H54 (cell line): ENCODE measurements at places on chromosomes 16 and 17.
A peak's percentile ranks its signal among the peaks of the same experiment; 100 is the strongest.

- no peak for DNase-seq
Observed at GRCh38 chr17:164303-165235, 16.9 kb downstream of the DOC2B start.

DNA sequence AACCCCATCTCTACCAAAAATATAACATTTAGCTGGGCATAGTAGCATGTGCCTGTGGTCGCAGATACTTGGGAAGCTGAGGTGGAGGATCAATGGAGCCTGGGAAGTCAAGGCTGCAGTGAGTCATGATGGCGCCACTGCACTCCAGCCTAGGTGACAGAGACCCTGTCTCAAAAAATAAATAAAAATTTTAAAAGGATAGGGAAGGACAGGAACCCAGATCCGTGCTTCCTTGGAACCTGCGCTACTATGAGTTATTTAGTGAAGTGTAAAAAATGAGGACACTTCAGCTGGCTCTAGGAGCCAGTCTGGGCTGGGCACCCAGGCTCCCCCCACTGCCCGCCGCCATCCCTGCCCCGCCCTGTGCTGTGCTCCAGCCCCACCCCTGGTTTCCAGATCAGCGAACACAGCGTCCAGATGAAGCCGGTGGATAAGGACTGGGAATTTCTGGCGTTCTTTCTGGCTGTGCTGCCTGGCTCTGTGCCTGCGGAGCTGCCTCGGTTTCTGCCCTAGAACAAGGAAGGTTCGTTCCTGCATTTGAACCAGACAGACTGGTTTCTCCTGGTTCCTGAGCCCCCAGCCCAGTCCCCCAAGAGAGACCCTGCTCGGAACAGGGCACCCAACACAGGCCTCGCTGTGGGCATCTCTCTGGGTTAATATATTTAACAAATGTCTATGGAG is 18.5 kb downstream of the PLLP start:
- DNase-seq: no peak

GRCh38 chr16:75105306-75106061 is 11.1 kb downstream of the LDHD start:
- no peak for DNase-seq

DNA sequence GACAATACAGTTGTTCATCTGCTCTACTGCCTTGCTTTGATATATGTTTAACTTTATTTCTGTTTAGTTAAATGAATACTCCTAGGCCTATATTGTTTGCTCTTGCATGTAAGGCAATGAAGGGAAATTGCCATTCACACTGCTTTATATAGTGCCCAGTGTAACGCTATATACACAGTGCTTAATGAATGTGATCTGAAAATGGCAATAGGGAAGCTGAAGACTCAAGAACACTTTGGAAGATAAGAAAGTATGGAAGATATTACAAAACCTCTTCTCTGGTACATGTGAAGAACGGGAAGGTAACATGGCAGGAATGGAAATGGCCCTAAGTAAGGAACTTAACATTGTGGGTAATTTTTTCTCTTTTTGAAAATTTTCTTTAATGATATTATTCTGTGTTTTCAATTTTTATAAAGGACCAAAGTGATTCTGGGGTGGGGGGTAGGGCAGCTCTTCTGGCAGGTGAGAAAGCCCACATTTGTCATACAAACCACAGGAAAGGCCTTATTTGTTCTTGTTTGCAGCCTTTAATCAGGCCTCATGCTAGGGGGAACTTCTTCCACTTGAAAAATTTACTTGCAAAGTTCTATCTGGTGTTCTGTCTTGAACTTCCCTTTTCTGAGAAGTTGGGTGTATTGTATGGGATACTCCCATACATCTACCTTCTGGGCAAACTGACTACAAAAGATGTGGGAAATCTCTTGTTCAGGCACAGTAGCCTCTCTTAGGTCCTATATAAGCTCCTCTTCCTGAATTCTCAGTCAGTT is 100.8 kb upstream of the CORO6 start:
- DNase-seq: no peak

DNA sequence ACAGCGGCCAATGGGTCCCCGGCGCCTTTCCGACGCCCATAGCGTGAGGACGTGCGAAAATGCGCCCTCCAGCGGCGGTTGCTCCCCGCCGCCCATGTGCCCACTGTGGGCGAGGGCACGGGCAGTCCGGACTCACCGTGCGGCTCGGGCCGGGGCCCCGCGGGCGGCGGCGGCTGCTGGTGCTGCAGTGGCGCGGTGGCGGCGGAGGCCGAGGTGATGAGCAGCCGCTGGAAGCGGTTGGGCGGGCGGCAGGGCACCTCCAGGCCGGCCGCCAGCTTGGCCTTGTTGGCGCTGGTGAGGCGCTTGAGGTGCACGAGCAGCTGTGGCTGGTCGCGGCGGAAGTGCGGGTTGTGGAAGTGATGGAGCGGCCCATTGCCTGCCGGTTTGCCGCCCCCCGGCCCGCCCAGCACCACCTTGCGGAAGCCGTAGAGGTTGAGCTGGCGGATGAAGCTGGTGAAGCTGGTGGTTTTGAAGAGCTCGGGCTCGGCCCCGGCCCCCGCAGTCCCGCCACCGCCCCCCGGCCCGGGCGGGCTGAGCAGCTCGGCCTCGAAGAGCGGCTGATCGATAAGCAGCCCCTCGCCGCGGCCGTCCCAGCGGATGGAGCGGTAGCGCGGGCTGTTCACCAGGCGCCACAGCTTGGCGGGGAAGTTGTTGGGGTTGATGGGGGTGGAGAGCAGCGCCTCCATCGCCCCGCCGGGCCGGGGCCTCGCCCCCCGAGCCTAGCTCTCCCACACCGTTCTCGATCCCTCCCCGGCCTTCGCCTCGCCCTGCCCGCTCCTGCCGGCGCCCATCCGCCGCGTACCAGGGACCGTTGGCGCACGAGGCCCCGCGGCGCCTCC is at the start of gene HSF5:
Gene HSF5 (minus strand): TSS at position 820 of the 839 bp plus-strand sequence. CDS start 134 bp downstream, at position 686.
- no peak for DNase-seq

DNA sequence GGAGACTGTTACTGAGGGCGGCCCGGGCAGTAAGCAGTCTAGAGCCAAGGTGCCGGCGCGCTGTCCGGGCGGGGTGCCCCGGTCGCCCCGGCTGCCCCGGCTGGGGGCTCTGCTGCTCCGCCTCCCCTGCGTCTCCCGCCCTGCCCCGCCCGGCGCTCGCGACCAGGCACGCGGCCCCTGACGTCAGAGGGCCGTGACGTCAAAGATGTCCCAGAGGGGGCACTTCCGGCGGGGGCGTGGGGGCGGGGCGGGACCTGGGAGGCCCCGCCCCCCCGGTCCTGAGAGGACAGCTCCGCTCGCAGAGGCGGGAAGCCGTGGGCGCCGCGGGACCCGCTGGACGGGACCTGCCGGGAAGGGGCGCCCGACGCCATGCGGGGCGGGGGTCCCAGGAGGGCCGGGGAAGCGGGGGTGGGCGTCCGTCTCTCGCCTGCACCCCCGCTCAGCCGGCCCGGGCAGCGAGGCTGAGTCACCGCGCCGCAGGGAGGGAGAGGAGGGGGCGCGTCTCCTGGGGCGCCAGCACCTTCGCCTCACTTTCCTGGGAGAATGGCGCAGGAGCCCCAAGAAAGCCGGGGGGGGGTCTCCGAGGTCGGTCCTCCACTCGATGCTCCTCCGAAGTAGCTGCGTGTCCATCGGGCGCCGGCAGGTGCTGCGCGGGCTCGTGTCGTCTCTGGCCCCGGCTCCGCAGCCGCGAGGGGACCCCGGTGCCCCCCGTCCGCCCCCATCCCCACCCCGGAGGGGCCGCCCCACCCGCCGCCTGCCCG is 4.4 kb upstream of the HIC1 start:
- DNase-seq: no peak

DNA sequence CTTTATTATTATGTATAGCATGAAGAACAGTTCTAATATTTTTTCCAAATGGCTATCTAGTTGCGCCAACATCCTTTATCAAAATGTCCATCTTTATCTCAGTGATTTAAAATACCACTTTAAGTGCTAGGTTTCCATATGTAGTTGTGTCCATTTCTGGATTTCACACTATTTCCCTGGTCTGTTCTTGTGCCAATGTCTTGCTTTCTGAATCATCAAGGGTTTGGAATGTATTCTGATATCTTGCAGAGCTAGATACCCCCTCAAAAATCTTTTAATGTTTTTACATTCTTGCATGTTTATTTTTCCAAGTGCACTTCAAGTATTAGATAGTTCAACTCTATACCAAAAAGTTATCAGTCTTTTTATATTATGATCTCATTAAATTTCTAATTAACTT is 14.3 kb downstream of the MBTD1 start:
- no peak for DNase-seq

DNA sequence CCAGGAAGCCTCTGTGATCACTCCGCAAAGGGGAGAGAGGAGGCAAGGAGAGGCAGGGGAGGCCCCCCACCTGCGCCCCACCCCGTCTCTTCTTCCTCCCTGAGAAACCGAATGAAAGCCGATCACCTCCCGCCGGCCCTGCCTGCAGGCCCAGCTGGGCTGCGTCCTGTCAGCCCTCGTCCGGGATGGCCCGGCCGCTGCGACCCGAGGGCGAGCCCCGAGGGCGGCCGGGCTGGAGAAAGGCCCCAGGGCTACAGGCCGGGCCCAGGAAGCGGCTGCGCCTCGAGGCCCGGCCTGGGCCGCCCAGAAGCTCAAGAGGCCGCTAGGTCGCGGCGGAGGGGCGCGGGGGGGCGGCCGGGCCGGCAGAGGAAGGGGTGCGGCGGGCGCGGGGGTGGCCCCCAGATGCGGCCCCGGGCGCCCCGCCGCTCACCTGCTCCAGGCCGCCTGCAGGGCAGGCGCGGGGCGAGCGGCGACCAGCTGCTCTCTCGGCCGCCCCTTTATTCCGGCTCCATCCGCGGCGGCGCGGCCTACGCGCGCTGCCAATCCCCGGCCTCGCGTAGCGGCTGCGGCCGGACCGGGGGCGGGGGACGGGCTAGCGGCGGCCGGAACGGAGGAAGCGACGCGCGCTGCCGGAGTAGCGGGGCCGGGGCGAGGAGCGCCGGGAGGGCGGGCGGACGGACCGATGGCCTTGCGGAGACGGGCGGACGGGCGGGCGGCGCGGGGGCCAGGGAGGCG is at the start of gene ZNF319:
Gene ZNF319 (minus strand): TSS at position 702 of the 735 bp plus-strand sequence. CDS start 2,407 bp downstream, outside the sequence.
- DNase-seq: peak; percentile 37

- no peak for DNase-seq
Observed at GRCh38 chr16:67357561-67357960, 30.9 kb downstream of the LRRC36 start.

- no peak for DNase-seq
Observed at GRCh38 chr17:10624969-10625368, 32.1 kb downstream of the MYH3 start.

GRCh38 chr17:43316522-43317142 is 82.2 kb upstream of the ARL4D start:
- no peak for DNase-seq

- DNase-seq: no peak
Observed at GRCh38 chr17:79202480-79202879, 127.9 kb downstream of the ENGASE start.

- DNase-seq: no peak
Observed at GRCh38 chr17:9645851-9646545, 681 bp downstream of the USP43 start.

DNA sequence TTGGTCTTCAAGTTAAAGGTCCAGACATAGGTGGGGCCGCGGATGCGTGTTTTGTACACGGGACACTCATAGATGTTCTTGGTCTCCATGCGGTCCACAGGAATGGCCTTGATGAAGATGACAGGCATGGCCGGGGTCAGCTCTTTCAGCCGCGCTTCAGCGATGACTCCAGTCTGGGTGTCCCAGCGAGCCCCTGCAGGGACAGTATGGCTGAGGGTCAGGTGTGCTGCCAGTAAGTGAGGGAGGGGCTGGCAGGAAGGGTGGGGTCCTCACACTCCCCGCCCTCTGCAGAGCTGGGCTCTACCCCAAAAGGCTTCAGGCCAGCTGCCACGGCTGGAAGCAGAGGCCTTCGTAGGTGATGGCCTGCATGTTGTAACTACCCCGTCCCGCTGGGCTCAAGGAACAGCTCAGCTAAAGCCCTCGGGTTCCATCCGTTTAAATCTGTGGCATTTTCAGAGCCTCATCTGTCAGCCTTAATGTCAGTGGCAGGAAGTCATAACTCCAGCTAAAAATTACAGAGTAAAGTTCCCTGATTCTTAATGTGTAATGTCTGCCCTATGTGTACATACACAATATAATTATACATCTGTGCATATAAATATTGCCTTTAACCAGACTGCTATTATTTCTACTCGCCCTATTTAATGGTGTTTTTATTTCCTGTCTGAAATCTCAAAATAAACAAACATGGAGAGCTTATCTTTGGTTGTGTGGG is 45.7 kb downstream of the PGS1 start:
- DNase-seq: no peak

GRCh38 chr16:63776034-63776433 is 1345.8 kb downstream of the CDH11 start:
- DNase-seq: no peak

GRCh38 chr16:74465851-74466685 is 44.8 kb upstream of the CLEC18B start:
- DNase-seq: no peak

- DNase-seq: no peak
Observed at GRCh38 chr17:62808576-62808970, 459 bp upstream of the MARCHF10 start.
